NCI-H2029 treated with DMSO at 0.1 percent for 48 hours (cell line): ENCODE measurements at places on chromosomes 13 and 19.
A peak's percentile ranks its signal among the peaks of the same experiment; 100 is the strongest.

- no peak for DNase-seq
These were observed 11.1 kb upstream of the ZNF536 start for GRCh38 chr19:30361107-30361447.

- DNase-seq, result no peak
These were observed 859 bp downstream of the ZNF568 start for GRCh38 chr19:36916991-36917390.

GRCh38 chr13:98930151-98930591 lies 47.7 kb downstream of the DOCK9 start:
- peak; percentile 25 for DNase-seq

- no peak for DNase-seq
These were observed 571 bp upstream of the DHRS12 start for GRCh38 chr13:51804295-51805172.

DNA sequence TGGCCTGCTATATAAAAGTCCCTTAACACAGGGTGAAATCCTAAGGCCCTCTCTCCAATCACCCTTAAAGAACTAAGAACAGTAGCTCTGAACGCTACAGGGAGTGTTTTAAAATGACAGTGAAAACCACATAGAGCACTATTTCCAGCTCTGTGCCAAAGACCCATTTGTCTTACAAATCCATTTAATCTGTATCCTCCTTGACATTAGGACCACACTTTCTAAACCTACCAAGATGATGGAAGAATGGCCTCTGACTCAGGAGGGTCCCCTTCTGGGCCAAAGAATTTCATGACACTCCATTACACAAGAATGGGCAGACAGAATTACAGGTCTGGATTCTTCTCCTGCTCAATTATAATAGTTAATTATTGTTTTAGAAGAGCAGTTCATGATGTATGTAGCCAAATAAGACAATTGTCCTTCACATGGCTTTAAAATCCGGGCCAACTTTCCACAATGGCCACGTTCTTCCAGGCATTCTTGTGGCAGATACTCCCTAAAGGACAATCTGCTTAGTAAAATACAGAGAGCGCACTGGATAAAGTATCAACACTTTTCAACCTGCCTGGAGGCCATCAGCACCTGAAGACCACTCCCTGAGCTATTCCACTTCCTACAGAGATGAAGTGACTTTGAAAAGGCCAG lies 61.0 kb downstream of the STK24 start:
- DNase-seq, result no peak

DNA sequence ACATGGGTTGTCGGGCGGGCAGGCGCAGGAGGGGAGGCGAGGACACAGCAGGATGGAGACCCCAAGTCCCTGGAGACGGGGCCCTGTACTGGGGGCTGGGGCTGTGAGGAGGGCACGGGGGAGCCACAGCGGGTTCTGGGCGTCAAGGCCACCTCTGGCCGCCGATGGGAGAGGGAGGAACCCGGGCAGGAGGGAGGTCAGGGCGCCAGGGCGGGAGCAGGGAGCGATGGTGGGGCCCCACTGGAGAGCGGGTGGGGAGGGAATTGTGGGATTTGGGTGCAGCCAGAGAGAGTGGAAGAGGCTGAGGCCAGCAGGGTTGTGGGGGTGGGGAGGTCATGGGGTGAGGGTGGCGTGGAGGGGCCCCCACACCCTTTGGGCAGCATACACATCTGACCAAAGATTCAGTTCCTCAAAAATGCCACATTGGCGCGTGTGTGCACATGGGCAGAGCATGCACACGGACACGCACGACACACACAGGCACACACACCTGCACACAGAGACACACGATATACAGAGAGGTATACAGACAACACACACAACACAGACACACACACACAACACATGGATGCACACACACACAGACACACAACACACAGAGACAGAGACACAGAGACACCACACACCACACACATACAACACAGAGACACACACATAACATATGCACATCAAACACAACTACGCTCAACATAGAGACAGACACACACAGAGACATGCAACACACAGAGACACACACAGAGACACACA lies 54.9 kb downstream of the AP1M1 start:
- DNase-seq, result no peak

GRCh38 chr13:40408602-40409001 lies 257.8 kb downstream of the FOXO1 start:
- no peak for DNase-seq

DNA sequence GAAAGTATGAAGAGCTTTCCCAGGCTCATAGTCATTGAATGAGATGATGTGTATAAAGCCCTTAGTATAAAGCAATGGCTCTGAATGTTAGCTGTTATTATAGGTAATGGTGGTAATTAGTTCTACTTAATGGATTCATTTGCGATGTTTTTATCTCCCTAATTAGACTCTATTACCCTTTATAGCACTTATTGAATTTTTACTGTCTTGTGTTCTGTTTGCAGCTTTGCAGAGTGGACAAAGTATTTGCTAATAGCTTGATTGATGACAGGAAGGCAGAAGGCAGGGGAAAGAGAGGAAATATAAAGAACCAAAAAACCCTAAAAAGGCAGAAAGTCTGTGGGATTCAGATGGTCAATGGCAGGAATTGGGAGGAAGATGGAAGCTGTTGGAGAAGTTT lies 524.4 kb upstream of the SPRY2 start:
- no peak for DNase-seq

GRCh38 chr13:30165796-30166195 lies 141.6 kb downstream of the KATNAL1 start:
- DNase-seq, result no peak

DNA sequence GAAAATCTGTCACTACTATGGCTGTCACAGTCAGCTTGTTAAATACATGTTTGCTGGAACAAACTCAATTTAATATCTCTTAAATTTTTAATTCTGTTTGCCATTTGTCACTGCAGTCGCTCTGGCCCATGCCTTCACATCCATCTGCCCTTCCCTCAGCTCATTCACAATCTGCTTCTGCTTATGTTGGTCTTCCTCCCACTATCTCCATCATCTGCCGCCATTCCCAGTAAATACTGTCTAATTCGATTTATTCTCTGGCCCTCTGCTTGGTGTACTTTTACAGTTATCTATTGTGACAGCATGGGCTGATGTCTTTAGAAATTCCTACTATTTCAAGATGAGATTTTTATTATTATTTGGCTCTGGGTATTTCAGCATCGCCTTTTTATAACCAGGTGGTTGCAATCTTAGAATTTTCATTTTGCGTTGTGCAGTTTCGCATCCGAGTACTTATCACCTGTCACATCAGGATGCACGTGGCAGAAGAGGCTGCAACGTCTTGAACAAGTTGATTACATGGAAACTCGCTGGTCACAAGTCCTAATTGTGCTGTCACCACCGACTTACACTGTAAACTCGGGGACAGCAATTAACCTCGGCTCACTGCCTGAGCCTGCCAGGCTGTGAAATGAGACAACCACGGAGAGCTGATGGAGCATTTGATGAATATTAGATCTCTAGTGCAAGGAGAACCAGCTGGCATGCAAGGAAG lies 158.4 kb downstream of the MYO16 start:
- no peak for DNase-seq

- no peak for DNase-seq
These were observed 6.4 kb downstream of the ZNF551 start for GRCh38 chr19:57688011-57688763.

DNA sequence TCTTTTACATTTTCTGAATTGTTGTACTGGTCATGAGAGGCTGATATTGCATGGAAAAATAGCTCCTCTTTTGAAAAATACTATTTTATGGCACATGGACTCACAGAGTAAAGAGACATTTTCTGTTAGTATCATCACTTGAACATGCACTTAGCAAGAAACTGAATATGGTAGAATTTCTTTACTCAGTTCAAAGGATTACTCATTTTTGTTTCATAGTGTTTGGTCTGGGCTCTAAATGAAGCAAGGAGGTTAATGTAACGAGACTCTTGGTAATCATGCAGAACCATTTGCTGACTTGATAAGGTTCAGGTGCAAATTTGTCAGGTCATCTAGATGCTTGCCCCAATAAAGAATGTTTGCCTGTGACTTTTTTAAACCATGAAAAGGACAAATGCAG lies 63.2 kb downstream of the GPC6 start:
- peak; percentile 18 for DNase-seq

DNA sequence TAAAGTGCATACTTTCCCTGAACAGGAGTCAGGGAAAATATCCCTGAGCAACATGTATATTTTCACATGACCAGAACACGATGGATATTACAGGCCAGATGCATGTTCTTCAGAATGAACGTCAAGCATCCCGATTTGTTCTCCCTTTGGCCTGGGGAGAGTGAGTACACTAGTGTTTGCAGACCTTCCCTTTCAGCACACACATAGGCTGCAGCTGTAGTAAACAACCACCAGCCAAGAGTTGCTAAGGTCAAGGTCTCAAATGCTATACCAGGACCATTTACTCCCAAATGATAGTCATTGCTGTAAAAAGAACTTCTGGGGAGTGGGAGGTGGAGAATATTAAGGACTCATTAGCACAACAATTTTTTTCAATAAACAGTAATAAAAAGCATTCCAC lies 3.0 kb downstream of the KLF12 start:
- no peak for DNase-seq

- no peak for DNase-seq
These were observed 35.5 kb downstream of the DOT1L start for GRCh38 chr19:2199215-2199614.

DNA sequence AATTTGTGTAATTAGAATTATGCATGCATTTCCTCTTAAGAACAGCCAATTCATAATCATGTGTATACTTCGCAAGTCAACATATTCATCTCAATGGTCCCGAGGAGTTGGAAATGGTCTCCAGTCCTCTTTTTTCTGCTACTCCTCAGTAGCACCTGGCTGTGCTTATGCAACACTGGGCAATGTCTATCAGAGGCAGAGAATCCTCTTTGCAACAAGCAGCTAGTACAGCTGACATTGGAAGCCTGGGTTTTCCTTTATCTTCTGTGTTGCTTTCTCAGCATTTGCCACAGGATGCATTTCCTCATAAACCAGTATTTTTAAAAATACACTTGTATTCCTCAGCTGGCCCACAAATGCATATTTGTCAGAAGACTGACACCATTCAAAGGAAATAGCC lies 405.3 kb upstream of the GPC6 start:
- DNase-seq, result peak; percentile 59

GRCh38 chr19:5137571-5138124 lies 168.7 kb downstream of the KDM4B start:
- no peak for DNase-seq

- DNase-seq, result no peak
These were observed 1.8 kb downstream of the RPS19 start for GRCh38 chr19:41861846-41862245.

- no peak for DNase-seq
These were observed 184.6 kb downstream of the LHFPL6 start for GRCh38 chr13:39418424-39418823.

DNA sequence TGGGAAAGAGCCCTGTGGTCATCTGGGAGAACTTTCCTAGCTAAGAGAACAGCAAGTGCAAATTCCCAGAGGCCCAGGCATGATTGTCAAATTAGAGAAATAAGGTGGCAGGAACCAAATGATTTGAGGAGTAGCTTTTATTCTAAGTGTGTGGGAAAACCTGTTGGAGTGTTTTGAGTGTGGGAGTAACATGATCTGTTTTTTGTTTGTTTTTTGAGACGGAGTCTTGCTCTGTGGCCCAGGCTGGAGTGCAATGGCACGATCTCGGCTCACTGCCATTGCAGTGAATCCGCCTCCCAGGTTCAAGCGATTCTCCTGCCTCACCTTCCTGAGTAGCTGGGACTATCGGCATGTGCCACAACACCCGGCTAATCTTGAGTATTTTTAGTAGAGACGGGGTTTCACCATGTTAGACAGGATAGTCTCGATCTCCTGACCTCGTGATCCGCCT lies 2.4 kb downstream of the SAE1 start:
- DNase-seq, result peak; percentile 47

DNA sequence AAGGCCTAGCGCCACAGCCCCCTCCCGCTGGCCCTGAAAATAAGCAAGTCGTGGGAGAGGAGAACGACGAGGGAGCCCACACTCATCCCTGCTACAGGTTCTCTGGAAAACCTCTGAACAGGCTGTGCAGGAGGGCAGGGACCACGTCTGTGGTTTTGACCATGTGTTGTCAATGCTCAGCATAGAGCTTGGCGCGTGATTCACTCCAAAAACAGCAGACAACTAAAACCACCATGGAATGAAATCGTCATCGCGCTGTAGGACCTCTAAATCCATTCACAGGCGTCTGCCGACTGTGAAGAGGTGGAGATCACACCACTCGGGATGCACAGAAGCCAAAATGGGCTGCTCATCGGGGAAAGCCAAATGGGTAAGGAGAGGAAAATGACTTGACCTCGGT lies 121.3 kb downstream of the COL4A1 start:
- no peak for DNase-seq

GRCh38 chr19:46984077-46985010 lies 35.3 kb upstream of the NPAS1 start:
- DNase-seq, result peak; percentile 31

- DNase-seq, result no peak
These were observed 9.4 kb upstream of the ZNF428 start for GRCh38 chr19:43628646-43629326.

GRCh38 chr19:17641846-17642245 lies 46.3 kb downstream of the UNC13A start:
- DNase-seq, result no peak

DNA sequence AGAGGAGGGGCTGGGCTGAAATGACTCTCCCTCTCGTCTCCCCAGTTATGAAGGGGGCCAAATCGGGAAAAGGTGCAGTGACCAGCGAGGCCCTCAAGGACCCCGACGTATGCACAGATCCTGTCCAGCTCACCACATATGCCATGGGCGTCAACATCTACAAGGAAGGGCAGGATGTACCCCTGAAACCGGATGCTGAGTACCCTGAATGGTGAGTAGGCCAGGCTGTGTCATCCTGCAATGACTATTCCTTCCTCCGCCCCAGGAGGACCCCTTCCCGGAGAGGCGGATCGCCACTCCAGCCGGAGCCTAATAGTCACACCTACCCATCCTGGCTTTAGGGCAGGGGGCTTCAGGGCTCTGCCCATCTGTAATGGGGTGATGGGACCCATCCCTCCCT lies 2.6 kb downstream of the MRPL54 start:
- DNase-seq, result no peak

- no peak for DNase-seq
These were observed 66.6 kb downstream of the GGACT start for GRCh38 chr13:100521851-100522617.

DNA sequence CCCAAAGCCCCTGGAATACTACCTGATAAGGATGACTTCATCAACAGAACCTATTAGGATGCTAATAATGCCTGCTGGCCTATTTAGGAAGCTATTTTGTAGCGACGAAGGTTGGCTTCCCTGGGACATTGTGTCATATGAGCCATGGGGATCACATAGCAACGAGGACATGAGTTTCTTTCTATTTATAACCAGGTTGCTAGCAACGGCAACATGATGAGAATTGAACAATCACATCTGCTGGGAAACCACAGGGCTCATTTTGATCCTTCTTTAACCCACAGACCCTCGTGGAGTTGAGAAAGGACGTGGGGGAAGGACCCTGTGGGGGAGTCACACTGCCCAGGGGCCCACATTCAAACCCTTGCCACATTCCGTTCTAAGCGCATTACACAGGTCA lies 172.2 kb downstream of the COL4A1 start:
- no peak for DNase-seq
